ENCODE measurements at places on chromosomes 7 and 10. TPM values are rescaled to one million over a fixed set of nuclear protein-coding genes. Genes with fewer than 3 reads are reported as not detected.

The DNA2 gene
- total RNA-seq: 5.6 TPM

The TAS2R41 gene
- total RNA-seq: not detected

The UTF1 gene
- not detected for total RNA-seq

The GJD4 gene
- 0.17 TPM for total RNA-seq

The WNT8B gene
- total RNA-seq: not detected

The NOBOX gene
- total RNA-seq: not detected

The SUGCT gene
- total RNA-seq: 16.5 TPM

The OR2A7 gene
- 0.50 TPM for total RNA-seq

The HTRA1 gene
- 109 TPM for total RNA-seq

The SLC29A4 gene
- total RNA-seq: 6.4 TPM

The SLC25A28 gene
- total RNA-seq: 30.7 TPM

The CALML3 gene
- not detected for total RNA-seq

The OPN4 gene
- not detected for total RNA-seq

The FZD1 gene
- 12.6 TPM for total RNA-seq

The GFRA1 gene
- total RNA-seq: 6.3 TPM

All from fibroblast of lung (primary cell).